Activated T-helper 2 cell treated with anti-CD3 and anti-CD28 coated beads, Interferon-gamma antibody, Interleukin-2, Interleukin-4, amounts not matched to agents 10 μg/mL and 5 μg/mL and 100 μg/mL, durations not matched to agents 14 hours and 24 hours and 36 hours (primary cell): ENCODE measurements at places on chromosomes 16 and 17. TPM values are rescaled to one million over a fixed set of nuclear protein-coding genes. Genes with fewer than 3 reads are reported as not detected.

- no peak for DNase-seq
These were observed 1.7 kb upstream of the PGAP6 start for GRCh38 chr16:383326-384051.

DNA sequence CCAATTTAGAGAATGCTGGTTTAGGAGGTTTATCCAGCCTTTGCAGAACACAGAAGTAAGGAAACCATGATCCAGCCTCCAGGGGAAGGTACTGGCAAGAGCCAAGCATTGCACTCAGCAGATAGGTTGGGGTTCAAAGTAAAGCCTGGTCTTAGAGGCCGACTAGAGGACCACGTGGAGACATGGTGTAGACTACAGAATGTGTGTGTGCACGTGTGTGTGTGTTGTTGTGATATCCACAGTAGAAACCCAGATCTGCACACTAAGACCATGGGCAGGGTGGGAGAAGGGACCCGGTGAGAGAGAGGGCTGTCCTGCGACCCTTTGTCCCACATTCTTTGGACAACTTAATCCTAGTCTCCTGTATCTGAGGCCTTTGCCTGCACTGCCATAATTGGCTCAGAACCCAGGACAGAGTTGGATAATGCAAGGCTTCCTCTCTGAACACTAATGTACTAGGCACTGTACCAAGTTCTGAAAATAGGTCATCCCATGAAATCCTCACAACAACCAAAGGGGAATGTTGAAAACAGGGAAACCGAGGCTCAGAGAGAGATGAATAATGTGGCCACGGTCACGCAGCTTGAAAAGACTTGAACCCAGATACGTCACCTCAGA is 325.1 kb upstream of the HSBP1 start:
- DNase-seq: no peak

The FADS6 gene
- not detected in 2 replicates for total RNA-seq

DNA sequence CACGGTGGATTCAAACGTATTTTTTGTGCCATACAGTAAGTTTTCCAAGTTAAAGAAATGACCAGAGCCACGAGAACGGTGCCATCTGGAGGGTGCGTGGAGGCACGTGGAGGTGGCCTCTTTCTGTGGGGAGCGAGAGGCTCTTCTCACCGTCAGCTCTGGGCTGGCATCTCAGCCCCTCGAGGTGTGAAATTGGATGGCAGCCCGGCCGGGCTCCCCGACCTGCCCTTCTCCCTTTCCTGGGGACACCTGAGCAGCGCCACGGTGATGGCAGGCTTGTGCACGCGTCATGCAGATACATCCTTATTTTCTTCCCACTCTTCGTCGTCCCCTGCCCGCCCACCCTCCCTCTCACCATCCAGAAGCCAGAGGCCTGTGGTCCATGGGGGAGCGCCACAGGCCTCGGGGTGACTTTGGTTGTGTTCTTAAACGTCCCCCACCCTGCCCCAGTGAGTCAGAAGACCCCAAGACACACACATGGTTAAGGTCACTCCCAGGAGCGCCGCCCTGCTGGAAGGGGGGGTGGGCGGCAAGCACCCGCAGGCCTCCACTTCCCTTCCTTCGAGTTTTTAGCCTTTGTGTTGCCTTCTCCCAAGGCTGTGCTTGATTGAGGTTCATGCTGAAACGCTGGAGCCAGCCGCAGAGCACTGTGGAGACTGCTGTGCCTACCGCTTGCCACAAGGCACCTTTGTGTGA is 109.4 kb downstream of the BANP start:
- DNase-seq: no peak

DNA sequence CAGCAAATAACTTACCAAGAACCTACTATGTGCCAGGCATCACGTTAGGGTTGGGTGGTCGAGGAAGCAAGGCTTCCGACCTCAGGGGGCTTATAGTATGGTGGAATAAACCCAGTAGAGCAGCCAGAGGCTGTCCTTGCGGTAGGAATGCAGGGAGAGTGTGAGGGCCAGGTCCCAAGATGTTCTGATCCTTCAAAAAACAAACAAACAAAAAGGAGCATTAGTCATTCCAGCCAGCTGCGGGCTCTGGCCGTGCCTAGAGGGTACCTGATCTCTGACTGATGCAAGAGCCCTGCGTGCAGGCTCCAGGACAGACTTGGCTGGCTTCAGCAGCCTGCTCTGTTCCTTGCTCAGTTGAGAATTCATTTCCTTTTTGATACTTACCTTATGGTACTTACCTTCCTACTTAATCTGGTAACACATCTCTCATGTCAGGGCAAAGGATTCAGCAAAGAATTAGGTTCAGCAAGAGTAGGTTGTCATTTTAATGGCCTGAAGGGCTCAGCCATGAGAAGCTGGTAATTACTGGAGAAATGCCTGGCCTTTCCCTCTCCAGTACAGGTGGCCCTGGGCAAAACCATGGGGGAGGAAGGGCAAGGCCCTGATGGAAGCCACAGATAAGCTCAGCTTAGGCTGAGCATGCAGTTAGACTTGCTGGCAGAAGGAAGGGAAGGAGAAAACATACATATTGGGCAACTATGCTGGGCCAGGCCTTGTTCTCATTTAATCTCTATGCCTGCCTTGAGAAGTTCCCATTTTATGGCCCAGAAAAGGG is 18.4 kb downstream of the CYB5D2 start:
- DNase-seq: no peak

DNA sequence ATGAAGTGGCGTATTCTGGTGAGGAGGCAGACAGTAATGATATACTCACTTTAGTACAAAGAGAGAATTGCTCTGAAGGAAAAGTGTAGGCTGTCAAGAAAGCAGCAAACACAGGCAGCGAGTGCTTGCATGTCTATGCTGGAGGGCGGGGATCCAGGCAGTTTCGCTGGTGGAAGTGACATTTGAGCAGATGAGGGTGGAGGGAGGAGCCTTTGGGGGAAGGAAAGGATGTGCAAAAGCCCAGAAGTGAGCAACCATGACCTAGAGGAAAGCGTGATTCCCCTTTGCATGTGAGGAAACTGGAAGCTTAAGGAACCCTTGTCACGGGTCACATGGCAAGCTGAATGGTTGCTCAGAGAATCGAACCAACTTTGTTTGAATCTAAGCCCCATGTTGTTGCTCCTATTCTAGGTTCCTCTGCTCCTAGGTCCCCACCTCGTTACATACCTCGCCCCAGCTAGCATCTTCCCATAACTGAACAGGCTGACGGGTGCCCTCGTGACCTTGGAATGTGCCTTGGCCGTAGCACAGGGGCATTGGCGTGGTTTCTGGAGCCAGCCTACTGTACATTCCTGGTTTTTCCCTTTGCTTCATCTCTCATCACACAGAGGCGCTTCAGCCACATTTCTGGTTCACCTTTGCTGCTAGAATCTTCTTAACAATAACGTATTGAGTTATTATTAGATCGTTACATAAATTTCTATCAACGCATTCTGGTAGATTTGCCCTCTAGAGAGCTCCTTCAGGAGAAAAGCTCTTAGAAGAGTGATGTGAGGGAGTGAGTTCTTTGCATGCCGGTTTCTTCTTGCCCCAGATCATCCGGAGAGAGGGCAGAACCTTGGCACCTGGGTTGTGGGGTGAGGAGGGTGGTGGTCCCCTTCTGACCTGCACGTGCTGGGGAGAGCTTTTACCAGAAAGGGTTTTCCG is 191.8 kb downstream of the SNX29 start:
- DNase-seq: no peak

DNA sequence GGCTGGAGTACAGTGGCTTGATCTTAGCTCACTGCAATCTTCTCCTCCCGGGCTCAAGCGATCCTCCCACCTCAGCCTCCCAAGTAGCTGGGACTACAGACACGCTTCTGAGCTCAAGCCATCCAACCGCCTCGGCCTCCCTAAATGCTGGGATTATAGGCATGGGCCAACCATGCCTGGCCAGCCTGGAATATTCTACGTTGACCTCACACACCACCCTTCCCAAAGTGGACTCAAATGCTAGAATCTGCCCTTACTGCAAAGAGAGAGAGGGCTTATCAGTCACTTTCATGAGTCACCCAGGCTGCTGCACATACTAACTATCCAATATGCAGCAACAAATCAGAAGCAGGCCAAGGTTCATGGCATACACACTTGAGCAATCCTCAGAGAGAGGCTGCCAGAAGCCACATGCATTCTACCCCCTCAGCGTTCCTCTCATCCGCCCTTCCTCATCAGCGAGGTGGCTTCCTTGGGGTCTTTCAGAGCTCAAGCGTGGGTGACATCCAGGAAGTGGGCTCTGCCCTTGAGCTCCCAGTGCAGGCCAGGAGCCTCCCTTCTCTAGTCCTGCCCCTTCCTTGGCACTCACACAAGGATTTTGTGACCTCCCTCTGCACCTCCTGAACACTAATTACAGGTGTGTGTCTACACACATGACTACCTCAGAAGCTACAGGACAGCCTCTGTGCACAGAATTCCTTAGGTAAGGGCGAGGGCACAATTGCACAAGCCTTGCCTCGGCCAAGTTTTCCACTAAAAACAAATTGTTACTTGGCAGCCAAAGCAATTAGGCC is 24.8 kb upstream of the SIAH1 start:
- no peak for DNase-seq

- no peak for DNase-seq
These were observed 38.4 kb downstream of the ADCY7 start for GRCh38 chr16:50304467-50305440.

DNA sequence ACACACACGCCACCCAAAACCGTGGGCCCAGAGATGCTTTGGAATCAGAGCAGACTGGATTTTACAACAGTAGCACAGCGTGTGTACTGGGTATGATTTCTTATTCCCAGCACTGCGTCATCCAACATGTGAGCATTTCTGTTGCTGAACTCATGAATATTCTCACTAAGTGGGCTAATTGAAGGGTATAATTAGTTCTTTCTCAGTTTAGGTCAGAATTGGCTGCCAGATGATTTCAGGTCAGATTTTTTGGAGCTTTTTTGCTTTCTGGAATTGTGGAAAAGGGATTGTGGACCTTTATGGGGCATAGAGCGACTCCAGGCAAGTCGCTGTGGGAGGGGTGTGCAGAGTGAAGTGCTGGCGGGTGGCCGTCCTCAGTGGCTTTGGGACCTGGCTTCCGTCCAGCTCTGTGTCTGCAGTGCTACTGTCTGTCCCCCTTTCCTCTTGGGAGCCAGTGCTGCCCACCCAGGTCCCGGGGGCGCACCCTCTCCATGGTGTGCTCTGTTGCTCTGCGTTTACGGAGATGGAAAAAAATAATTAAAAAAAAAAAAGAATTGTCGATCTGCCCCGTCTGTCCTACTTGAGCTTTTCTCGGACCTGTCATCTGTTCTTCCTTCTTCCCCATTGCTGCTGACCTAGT is 25.0 kb downstream of the FOXK2 start:
- no peak for DNase-seq

GRCh38 chr17:42629411-42630009 is 20.0 kb downstream of the TUBG1 start:
- DNase-seq: no peak

GRCh38 chr17:79626156-79626890 is 15.5 kb upstream of the RBFOX3 start:
- no peak for DNase-seq

DNA sequence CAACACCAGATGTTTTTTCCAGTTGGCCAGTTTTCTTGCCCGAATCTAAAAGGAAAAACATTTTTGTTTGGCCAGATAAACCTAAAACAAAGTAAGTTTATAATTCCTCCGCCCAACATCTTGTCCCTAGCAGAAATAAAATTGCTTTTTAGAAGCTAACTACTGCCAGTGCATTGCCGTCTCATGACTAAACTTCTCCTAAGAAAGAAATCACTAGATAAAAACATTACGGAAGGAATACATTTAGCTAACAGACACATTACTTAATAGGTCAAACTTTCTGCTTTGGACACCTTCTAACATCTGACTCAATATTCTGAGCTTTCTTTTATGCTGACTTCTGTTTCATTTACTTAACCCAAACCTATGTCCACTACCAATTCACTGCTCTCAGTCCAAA is 36.2 kb downstream of the FBXL20 start:
- no peak for DNase-seq

The GIT1 gene
- total RNA-seq: 67.3 and 72.4 TPM in 2 replicates

- peak; percentile 31 for DNase-seq
These were observed 4.5 kb downstream of the TRPV2 start for GRCh38 chr17:16419929-16420271.

The CBX1 gene
- 64.5 TPM in 2 replicates for total RNA-seq

GRCh38 chr16:12530302-12530701 is 273.4 kb downstream of the CPPED1 start:
- no peak for DNase-seq

GRCh38 chr17:74857191-74857590 is 2.5 kb downstream of the GRIN2C start:
- no peak for DNase-seq

GRCh38 chr16:74720579-74720978 is 19.9 kb upstream of the MLKL start:
- DNase-seq: no peak

The POLR2A gene
- 247 and 261 TPM in 2 replicates for total RNA-seq

The CCDC182 gene
- total RNA-seq: not detected in 2 replicates

DNA sequence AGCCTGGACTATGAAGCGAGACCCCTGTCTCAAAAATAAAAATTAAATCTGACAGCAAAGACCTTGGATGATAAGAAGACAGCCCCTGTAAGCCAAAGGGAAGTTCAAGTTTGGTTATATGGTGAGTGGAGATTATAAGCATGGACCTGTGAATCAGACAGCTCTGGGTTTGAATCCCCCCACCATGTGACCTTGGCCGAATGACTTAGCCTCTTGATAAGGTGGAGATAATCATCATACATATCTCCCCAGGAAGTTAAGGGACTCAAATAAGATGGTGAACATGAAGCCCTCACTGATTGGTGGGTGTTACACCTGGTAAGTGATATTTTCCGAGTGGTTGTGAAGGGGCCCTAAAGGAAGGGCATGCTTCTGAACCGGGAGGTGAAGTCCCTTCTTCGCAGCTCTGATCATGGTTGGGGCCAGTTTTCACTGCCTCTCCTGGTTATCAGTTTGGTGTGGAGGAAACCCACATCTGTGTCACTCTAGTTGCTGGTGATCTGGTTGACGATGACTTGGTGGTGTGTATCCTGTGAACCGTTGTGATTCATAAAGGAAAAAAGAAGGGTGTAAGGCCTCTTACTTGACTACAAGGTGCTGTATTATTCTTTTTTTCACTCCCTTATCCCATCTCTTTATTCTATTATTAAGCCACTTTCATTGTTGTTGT is 61.7 kb upstream of the CLEC18A start:
- DNase-seq: no peak

DNA sequence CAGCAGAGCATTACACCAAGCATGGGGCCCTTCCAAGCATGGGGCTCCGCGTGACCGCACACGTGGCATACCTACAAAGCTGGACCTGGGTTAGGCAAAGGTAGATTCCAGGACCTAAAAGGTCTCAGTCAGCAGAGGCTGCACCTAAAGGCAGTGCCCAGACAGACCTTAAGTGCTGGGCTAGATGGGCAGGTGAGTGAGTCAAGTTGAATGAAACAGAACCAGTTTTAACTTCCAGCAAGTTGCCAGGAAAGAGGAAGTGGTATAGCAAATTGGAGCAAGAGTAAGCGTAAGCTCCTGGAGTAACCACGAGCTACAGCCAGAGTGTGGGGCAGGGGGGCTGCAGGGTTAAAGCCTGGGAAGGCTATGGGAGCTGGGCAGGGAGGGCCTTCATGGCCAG is 49.5 kb downstream of the SRCIN1 start:
- no peak for DNase-seq

GRCh38 chr16:27232061-27232900 is 29.0 kb downstream of the KDM8 start:
- no peak for DNase-seq
